ENCODE measurements at places on chromosomes 1 and 21.

DNA sequence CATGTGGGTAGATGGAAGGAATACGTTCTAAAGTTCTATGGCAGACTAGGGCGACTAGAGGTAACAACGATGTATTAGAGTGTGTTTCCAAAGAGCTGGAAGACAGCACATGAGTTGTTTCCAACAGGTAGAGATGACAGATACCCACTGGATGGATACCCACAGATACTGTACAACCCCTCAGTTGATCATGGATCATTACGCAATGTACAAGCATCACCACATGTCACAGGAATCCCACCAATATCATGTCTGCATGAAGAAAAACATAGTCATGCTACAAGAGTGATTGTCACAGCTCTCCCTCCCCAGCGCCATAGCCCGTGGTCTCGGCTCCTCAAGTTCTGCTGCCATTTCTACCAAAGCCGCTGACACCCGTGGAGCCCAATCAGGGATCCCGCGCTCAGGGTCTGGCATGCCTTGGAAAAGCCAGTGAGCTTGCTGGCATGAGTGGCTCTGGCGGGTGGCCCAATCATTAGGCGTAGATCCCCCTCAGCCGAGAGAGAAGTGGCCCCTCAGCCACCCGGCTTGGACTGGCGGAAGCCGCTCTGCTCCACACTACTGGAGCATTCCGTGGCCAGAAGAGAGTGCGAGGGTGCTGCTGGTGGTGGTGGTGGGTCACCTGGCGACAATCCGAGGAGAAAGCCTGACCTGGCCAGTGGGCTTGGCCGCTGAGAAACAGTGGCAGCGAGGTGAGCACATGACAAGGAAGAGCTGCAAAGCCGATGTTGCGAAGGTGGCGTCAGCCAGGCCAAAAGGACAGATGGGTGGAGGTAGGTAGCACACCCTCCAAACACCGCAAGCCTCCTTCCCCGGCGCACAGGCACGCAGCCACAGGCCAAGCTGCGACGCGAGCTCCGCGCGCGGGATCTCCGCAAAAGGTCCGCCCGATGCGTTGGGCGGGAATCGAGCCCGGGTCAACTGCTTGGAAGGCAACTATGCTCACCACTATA, 65.7 kb upstream of the FCGR2A start:
- H3K27ac ChIP-seq, result peak overlapping the region; percentile 25
- H3K27me3 ChIP-seq, result no peaks in the 10 kb centered on the region
- peak overlapping the region; percentile 73 for H3K4me3 ChIP-seq

DNA sequence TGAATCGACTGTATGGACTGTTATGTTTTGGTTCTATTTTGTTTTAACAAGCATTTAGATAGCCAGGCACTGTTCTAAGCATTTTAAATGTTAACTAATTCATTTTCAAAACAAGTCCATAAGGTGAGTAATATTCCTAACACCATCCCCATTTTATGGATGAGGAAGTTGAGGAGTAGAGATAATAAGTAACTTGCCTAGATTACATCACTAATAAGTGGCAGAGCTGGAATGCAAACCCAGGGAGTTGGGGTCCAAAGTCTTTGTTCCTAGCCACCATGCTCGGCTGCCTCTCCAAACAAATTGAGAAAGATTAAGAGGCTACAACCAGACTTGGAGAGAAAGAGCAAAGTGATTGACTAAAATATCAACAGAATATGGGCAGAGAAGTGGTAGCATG, 12.6 kb upstream of the LEPR start:
- H3K27ac ChIP-seq, result peak overlapping the region; percentile 4
- peaks cover 19% of the 10 kb centered on the region for H3K4me1 ChIP-seq
- no peaks in the 10 kb centered on the region for H3K36me3 ChIP-seq
- peak; percentile 59 for DNase-seq
- no peaks in the 10 kb centered on the region for H3K27me3 ChIP-seq

DNA sequence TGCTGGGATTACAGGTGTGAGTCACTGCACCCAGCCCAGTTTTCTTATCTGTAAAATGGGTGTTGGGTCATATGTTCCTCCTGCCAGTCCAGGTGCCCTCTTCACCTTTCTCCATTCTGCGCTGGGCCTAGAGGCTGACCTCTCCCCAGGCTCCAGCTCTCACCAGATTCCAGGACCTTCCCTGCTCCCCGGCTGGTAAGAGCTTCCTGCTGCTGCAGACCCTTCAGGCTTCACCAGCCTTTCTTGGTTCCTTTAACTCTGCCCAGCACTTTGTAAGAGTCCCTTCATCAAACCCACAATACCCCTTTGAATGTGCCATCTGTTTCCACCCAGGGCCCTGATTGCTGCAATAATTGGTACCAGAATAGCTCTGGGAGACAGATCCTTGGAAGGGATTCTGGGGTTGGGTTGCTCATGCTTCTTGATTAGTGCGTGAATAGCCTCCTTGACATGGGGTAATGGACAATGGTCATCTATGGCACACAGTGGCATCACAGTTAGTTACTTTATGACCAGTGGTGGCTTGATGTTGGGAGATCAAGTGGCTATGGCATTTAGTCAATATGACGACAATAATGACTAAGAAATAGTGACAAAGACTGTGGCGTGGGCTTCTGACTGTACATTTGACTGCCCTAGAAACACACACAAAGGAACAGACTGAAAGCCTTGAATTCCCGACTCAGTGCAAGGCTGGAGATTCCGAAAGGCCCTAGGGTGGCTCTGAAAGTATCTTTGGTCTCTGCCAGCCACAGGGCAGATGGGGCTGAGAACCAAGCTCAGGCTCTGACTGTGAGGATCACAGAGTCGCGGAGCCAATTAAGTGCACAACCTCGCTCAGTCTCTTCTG, 67.3 kb downstream of the SLC9A1 start:
- H3K27me3 ChIP-seq, result no peaks in the 10 kb centered on the region
- no peaks in the 10 kb centered on the region for H3K36me3 ChIP-seq
- no peak overlapping the region for H3K27ac ChIP-seq
- H3K4me1 ChIP-seq, result no peaks in the 10 kb centered on the region

GRCh38 chr1:99818063-99818699, 32.0 kb upstream of the AGL start:
- H3K27me3 ChIP-seq, result no peaks in the 10 kb centered on the region
- H3K27ac ChIP-seq, result no peak overlapping the region
- no peaks in the 10 kb centered on the region for H3K36me3 ChIP-seq
- no peaks in the 10 kb centered on the region for H3K4me1 ChIP-seq
- no peak for DNase-seq
- H3K4me3 ChIP-seq, result no peak overlapping the region

GRCh38 chr1:61606448-61607312, 118.3 kb downstream of the TM2D1 start:
- DNase-seq, result no peak
- no peak overlapping the region for H3K4me3 ChIP-seq
- no peaks in the 10 kb centered on the region for H3K36me3 ChIP-seq
- H3K27me3 ChIP-seq, result no peaks in the 10 kb centered on the region

GRCh38 chr1:115982400-115982799, 6.1 kb downstream of the SLC22A15 start:
- no peak overlapping the region for H3K27ac ChIP-seq
- no peaks in the 10 kb centered on the region for H3K36me3 ChIP-seq
- H3K4me1 ChIP-seq, result no peaks in the 10 kb centered on the region

Data from Caco-2 (cell line).